CD14-positive monocyte (primary cell): ENCODE measurements at places on chromosomes 16 and 17. TPM values are rescaled to one million over a fixed set of nuclear protein-coding genes. Genes with fewer than 3 reads are reported as not detected.

DNA sequence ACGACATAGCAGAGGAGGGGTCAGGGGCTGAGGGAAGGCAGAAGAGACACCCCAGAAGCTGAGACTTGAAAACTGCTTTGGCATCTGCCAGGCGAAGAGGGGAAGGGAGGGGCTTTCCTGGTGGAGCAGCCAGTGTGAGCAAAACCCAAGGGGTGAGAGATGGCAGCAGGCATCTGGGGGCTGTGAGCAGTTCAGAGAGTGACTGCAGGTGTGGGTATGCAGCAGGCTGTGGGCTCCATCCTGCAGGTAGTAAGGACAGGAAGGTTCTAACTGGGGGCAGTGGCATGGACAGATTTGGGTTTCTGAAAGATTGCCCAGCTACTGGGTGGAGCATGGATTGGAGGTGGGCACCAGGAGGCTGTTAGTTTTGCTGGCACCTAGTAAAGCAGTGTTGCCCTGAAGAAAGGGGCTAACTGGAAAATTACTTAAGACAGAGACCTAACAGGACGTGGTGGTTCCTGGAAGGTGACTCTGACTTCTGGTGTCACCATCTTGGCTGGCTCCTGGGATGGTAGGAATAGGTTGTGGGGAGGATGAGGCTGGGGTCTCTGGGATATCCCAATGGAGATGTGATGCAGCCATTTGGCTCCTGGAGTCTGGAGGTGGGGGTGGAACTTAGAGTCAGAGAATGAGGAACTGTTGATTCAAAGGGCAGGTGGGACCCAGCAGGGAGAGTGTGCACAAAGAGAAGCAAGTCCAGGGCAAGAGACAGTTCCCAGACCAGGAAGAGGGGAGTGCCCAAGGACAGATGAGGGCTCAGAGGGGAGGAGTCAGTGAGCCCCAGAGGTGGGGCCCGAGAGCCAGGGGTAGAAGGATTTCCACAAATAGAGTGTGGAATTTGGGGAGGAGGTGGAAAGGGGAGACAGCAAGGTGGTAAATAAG, 11.2 kb downstream of the BCL7C start:
- DNase-seq: no peak

DNA sequence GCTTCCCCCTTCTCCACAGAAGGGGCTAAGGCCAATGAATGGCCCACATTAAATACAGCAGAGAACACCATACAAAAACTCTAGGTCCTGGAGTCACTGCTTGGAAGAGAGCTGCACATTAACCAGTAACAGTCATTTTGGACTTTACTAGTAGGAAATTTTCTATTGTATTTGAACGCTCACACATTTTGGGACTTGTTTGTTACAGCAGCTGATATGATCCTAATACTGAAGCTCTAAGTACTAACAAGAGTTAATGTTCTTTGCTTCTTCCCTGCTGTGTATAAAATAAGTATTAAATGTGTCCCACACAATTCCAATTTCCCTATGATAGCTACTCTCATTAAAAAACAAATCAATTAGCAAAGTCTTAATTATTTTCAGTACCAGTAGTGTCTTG, 148.3 kb upstream of the IRX3 start:
- DNase-seq: no peak

CDH5 gene
- not detected for polyA plus RNA-seq

HSPB9 gene
- polyA plus RNA-seq: not detected

GPATCH8 gene
- 9.1 and 14.9 TPM in 2 replicates for polyA plus RNA-seq

GRCh38 chr17:19578545-19578944, 44.9 kb downstream of the SLC47A1 start:
- DNase-seq: no peak

G6PC1 gene
- polyA plus RNA-seq: not detected

- DNase-seq: no peak
Measured at GRCh38 chr17:54177606-54178308, 355.0 kb downstream of the KIF2B start.

DNA sequence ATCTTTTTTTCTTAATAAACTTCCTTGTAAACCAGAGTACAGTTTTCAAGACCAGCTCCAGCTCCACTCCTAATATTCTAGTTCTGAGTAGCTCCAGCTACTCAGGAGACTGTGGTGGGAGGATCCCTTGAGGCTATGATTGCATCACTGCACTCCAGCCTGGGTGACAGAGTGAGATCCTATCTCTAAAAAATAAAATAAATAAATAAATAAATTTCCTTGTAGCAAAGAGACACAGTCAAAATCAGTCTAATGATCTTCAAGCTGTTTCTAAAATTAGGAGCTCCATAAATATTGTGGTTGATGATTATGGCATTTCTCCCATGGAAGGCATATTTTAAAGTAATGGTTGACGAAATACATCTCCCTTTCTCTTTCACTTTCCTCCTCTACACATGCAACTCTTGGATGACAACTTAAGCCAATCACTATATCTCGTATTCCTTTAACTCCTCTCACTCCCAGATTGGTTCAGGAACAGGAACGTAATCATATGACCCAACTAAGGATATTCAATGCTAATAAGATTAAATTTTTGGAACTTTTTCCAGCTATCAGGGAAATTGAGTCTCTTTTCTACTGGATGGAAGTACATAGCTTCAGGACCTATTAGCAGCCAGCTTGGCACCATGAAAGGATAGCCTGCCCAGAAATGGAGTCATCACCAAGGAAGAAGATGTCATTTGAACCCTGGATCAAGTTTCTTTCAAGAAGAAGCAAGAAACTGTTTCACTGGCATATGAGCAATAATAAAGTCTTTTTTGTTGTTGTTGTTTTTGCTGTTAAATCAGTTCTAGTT, 42.1 kb upstream of the TAOK1 start:
- peak; percentile 20 for DNase-seq

TM4SF5 gene
- polyA plus RNA-seq: not detected

RPA1 gene
- 27.4 TPM for polyA plus RNA-seq

DNA sequence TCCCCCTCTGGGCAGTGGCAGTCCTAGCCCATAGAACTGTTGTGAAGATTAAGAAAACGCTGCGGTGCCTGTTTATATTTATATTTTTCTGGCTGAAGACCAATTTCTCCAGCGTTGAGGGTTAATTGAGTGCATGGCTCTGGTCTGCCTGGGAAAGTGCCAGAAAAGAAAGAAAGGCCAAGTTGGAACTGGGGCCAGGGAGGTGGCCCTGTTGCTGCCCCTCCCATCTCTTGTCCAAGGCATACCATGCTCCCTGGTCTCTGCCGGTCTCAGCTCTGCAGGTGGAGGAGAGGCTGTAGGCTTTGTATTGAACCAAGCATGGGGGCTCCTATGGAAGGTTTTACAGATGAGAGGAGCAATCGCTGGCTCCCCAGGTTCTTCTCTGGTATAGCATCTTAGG, 124.7 kb downstream of the MGAT5B start:
- no peak for DNase-seq

DNA sequence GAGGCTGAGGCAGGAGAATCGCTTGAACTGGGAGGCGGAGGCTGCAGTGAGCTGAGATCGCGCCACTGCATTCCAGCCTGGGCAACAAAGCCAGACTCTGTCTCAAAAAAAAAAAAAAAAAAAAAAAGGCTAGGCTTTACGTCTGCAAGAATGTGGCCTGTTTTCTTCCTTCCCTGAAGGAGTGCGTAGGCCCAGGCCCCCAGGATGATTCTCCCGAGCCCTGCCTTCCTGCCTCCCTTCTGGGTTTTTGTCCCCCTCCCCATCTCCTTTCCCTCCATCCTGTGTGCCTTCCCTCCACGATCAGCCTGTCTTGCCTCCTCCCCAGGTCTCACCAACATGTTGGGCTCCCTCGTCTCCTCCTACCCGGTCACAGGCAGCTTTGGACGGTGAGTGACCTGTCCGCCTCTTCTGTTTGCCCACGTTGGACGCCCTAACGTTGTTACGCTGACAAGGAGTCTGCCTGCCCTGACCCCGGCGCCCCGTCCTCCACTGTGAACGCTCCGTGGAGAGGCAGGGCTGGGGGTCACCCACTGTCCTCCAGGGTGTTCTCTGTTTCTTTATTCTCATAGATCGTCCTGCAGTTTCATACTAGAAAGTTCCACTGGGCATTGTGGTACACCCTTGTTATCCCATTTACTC, 15.7 kb upstream of the RNF213 start:
- DNase-seq: no peak

DNA sequence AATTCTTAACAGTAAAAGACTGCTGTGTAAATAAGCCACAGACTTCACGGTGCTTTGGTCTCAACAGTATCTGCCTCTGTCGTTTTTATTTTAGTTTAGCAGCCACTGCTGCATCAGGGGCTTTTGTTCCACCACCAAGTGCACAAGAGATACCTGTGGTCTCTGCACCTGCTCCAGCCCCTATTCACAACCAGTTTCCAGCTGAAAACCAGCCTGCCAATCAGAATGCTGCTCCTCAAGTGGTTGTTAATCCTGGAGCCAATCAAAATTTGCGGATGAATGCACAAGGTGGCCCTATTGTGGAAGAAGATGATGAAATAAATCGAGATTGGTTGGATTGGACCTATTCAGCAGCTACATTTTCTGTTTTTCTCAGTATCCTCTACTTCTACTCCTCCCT, 7.9 kb downstream of the HERPUD1 start:
- DNase-seq: no peak

SLC13A2 gene
- polyA plus RNA-seq: not detected

DNA sequence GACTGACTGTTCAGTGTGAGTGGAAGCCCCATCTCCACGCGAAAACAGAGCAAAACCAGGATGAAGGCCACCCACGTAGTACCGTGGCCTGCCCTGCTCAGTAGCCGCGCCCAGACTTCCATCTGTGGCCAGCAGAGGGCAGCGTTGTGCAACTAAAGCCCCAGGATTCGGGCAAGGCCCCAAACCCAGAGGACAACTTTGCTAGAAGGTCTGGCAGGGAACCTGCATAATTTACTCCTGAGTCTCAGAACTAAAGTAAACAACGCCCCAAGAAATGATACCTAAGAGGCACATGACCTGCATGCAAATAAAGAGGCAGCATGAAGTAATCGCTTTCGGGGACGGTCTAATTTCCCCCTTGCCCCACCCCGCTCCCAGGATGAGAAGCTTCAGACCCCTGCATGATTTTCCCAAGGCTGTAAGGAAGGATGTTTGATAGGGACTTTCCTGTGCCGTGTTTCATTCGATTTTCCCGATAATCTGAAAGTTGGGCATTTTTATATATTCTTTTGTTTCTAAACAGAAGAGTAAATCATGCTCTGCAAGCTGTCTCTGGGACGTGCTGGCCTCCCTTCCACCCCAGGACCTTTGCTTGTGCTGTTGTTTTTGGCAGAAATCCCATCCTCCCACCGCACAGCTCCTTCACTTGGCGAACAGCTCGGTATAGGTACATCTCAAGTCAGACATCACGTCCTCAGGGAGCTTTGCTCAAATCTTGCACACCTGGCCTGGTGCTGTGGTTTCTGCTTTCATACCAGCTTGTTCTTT, 18.6 kb downstream of the HSBP1 start:
- peak; percentile 69 for DNase-seq

DNA sequence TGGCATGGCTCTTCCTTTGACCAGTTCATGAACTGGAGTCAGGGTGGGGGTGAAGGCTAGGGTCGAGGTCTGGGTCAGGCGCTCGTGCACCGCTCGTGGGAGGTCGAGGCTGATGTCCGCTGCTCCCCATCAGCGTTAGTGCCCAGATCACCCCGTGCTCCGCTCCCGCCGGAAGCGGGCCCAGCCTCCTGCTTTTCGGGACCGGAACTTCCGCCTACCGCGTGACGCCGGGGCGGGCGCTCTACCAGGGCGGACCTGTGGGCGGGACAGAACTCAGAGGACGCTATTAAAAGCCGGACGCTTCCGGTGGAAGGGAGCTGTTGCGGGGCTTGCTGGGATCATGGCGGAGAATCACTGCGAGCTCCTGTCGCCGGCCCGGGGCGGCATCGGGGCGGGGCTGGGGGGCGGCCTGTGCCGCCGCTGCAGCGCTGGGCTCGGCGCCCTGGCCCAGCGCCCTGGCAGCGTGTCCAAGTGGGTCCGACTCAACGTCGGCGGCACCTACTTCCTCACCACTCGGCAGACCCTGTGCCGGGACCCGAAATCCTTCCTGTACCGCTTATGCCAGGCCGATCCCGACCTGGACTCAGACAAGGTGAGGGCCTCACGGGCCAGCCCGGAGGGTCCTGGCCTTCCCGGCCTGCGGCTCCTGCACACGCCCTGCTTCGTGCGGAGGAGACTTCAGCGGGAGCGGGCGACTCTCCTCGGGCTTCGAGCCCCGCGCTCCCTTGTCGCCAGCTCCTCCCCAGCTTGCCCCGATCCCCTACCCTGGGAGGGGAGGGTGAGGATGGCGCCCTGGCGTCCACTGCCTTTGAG, at the start of gene KCTD5:
KCTD5 (plus strand) TSS at position 315 of the 813 bp plus-strand sequence; CDS start at position 341, 26 bp downstream.
- DNase-seq: peak; percentile 95

GRCh38 chr17:61384354-61384691, 15.3 kb upstream of the TBX2 start:
- no peak for DNase-seq

DNA sequence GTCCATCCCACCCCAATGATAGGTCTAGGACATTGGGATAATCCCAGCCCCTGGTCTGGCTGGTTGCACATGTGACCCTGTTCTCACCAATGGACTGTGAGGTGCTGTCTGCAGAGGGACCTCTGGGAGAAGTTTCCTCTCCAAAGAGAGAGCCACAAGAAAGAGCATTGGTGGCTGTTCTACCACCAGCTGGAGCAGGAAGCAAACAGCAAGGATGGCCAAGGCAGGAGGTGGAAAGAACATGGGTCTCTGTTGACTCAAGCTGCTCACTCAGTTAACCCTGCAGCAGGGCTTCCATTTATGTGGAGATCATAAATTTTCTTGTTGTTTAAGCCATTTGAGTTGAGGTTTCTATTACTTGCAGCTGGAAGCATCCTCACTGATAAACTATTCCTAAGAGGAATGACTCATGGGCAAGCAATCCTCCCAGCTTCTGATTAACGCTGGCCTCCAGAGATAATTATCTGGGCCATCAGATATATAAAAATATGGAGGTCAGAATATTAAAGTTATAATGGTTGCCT, 52.6 kb downstream of the CYB5B start:
- DNase-seq: no peak

DNA sequence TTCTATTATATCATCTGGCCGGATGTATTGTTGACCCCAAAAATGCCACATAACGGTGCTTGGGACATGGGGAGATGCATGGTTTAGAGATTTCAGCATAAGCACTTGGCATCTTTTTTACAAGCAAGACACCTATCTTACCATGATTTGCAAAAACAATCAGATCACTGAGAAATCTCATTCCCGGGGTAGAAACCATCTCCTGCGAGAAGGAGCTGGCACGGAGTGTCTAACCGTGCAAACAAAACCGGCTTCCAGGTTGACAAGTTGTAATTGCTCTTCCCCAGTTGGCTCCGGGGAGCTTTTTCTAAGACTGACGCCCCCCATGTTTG, 1.0 kb downstream of the SLC16A6 start:
- peak; percentile 26 for DNase-seq

DNA sequence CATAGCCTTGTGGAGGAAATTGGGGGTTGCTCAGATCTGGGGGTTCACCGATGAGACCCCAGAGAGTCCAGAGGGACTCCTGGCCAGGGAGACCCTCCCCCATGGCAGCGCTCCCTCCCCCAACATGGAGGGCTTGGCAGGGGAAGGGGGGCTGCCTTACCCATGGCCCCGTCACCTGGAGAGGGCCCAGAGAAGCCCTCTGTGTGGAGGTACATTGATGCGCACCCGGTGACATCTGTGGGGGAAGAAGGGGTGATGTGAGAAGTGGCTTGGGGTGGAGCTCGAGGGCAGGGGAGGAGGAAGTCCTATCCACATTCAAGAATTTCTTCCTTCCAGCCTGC, 16.2 kb downstream of the ETV4 start:
- no peak for DNase-seq

- DNase-seq: no peak
Measured at GRCh38 chr17:80969674-80970043, 22.0 kb upstream of the CHMP6 start.

TPSAB1 gene
- not detected for polyA plus RNA-seq

GRCh38 chr17:61064087-61064951, 335.3 kb upstream of the TBX2 start:
- DNase-seq: no peak
